GM04503 (cell line): ENCODE measurements at places on chromosomes 2 and 18.

DNA sequence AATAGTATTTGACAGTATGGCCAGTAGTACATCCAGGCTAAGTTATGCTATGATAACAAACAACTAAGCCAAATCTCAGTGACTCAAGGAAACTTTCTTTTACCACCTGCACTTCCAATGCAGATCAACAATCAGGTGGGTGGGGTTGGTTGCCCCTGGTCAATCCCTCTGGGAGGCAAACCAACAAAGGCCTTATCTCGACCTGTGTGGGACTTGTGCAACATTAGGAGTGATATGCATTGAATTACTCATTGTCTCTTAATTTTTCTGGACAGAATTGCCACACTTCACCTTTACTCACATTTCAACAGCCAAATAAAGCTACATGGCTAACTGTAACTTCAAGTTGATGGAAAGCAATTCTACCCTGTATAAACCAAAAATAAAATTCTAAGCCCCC lies 1049.3 kb upstream of the CDH2 start:
- no peak for DNase-seq

DNA sequence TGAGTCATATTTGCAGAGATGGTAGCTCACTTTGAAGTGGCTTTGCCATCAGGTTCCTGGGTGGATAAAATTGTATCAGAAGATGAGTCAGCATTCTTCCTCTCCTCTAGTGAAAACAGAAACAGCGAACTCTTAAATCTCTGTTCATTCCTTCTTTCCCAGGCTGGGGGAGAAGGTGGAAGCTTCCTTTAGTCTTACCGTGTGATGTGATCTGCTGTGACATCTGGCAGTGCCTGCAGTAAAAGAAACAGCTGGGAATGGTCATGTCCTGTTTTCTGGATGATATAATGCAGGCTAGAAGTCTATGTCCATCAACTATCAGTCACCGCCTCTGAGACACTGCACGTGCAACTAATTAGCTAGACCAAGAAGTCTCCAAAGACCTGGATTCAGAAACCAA lies 171.6 kb downstream of the VAPA start:
- peak; percentile 13 for DNase-seq

DNA sequence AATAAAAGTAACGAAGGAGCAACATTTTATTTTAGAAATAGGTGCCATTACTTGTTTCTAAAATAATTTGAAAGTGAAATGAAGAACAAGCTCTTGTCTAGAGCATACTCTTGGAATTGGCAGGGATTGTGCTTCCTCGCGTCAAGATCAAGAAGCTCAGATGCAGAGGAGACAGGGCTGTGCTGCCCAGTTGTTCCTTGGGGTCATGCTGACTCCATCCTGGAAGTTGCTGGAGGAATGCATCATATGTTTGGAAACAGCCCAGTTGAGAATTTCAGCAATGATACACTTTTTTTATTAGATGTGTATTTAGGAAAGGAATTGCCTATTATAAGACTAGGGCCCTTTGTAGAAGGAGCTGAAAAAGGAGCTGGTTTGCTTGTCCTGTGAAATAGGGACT lies 17.2 kb downstream of the LTBP1 start:
- DNase-seq = no peak

DNA sequence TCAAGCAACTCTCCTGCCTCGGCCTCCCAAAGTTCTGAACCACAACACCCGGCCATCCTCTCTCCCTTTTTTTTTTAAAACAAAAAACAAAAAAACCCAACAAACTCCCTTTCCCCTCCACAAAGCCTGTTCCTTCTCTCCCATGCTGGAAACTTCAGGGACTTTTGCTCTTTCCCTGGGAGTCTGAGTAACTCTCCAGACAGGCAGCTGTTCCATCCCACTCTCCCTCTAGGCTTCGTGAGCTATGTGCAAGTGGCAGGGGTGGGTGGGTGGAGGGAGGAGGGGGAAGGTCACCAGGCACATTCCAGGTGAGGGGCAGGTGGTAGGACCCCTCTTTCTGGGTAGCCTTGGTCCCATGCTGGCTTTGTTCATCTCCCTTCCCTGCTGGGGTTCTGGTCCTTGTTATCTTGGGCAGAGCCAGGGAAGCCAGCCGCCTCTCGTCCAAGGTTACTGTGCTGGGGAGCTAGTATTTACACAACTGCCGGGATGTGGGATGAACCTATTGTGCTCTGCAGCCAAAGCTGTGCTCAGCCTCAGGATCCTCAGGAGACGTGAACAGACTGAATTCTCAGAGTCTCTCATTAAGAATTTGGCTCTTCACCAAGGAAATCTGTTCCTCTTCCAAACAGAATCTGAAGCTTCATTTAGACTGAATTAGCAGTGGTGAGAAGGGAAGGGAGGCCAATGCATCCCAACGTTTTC lies 106.9 kb downstream of the LIPG start:
- no peak for DNase-seq

GRCh38 chr2:38093527-38094165 lies 17.7 kb upstream of the CYP1B1 start:
- no peak for DNase-seq

GRCh38 chr2:241843321-241844065 lies 15.2 kb downstream of the PDCD1 start:
- DNase-seq = no peak

GRCh38 chr18:57683470-57683869 lies 61.8 kb upstream of the NARS1 start:
- no peak for DNase-seq

DNA sequence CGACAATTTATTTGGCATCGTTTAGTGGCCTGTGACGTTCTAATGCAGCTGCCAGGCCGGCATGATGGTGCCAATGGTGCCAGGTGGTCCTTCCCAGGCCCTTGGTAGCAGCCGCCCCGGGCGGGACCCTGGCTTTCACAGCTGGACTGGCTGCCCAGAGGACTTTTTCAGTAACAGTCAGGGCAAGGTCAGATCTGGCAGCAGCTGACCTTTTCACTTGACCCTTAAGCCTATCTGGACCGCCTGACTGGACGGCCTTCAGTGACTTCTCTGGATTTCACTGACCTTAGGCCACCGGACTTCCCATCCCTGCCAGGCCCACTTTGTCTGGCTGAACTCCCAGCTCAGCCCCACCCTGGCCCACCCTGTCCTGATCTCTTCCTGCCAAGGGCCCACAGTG lies 15.9 kb downstream of the TRIB2 start:
- no peak for DNase-seq

GRCh38 chr2:229821316-229821715 lies 100.5 kb downstream of the TRIP12 start:
- no peak for DNase-seq

- no peak for DNase-seq
Observed at GRCh38 chr18:6106091-6106685, 210.9 kb upstream of the TMEM200C start.

DNA sequence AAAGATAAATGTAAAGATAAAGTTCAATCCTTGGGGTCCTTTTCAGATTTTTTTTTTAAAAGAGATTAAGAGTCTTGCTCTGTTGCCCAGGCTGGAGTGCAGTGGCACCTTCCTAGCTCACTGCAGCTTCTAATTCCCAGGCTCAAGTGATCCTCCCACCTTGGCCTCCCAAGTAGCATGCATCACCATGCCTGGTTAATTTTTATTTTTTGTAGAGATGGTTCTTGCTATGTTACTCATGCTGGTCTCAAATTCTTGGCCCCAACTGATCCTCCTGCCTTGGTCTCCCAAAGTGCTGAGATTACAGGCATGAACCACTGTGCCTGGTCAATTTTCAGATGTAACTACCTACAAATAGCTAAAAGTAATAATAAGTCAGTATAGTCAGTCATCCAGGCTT lies 21.1 kb downstream of the NFE2L2 start:
- DNase-seq = no peak

DNA sequence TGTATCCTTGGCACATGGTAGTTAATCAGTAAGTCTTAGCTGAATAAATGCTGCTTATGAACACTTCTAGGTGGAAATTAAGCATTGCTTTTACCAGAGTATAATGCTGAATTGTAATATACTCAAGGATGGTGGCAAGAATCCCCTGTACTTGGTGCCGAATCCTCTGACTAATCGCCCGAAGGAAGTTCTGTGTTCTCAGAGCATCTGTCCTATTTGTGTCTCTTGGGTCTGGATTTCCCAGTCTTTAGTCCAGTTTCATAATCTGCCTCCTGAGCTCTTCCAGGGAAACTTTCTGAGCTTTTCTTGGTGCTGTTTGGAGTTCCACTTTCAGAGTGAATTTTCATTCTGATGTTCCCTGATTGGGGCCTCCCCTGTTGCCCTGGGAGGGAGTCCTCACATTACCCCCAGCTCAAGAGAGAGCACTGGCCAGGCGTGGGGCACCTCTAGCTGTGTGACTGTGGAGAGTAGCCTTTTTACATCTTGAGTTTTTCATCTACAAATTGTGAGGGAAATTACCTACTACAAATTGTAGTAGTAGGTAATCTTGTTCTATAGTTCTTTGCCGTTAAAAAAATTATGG lies 144.9 kb downstream of the LTBP1 start:
- DNase-seq = no peak

GRCh38 chr2:66771359-66771976 lies 336.5 kb downstream of the MEIS1 start:
- DNase-seq = no peak

GRCh38 chr2:10514743-10515142 lies 66.6 kb upstream of the ODC1 start:
- peak; percentile 14 for DNase-seq

- no peak for DNase-seq
Observed at GRCh38 chr18:58989184-58989759, 124.6 kb downstream of the ZNF532 start.

GRCh38 chr2:71157124-71157793 lies 26.8 kb downstream of the MPHOSPH10 start:
- no peak for DNase-seq

DNA sequence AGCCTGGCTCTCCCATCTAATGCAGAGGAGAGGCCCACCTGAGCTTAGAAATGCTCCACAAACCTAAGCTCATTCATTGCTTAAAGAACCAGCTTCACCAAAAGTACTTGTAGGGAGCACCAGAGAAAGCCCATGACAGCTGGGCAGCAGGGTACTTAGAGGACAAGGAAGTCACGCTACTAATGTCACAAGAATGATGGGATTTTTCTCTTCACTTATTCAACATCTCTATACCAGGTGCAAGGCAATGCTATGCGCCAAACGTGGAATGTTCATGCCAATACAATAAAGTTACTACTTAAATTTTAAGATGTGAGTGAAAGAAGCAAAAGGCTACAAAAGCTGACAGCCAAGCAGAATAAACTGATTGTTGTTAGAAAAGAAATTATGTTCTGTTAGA lies 36.0 kb downstream of the LONRF2 start:
- no peak for DNase-seq
